Bronchial epithelial cell (primary cell): ENCODE measurements at places on chromosomes 12 and 14.

DNA sequence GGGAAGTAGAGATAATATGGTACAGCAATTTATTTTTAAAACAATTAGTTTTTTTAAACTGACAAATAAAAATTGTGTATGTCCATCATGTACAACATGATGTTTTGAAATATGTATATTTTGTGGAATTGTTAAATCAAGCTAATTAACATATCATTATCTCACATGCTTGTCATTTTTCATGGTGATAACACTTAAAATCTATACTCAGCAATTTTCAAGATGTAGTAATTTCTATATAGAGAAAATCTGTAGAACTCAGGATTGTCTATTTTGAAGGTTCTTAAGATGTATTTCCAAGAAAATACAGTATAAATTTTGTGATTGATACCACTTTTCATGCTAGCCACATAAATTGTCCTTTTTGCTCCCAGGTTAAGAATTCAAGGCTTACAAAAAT, 247.1 kb downstream of the FBXL14 start:
- no peak for DNase-seq

DNA sequence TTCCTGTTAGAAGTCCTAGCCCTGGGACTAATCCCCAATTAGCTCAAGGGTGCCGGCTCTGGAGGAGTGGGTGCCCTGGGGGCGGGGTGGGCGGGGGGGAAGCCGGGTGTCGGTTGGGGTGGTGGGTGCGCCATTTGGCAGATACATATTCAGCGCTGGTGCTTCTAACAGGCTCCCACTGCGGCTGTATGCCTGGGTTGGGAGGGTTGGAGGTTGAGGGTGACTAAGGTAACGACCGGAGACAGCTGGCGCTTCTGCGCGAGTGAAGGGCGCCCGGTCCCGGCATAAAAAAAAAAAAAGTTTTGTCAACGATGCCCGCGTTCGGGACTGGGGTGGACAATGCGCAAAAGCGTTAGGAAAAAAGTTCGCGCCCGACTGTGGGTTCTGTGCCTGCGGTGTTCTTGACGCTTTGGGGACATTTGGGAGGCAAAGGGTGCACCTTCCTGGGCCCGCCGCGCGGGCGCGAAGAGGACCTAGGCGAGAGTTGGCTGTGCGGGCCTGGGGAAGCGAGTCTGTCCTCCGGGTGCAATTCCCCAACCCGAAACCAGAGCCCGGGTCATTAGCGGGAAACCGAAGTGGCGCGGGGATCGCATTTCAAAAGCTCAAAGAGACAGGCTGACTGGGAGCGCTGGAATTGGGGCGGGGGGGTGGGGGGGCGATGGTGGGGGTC, 19.2 kb downstream of the TBX3 start:
- no peak for DNase-seq

DNA sequence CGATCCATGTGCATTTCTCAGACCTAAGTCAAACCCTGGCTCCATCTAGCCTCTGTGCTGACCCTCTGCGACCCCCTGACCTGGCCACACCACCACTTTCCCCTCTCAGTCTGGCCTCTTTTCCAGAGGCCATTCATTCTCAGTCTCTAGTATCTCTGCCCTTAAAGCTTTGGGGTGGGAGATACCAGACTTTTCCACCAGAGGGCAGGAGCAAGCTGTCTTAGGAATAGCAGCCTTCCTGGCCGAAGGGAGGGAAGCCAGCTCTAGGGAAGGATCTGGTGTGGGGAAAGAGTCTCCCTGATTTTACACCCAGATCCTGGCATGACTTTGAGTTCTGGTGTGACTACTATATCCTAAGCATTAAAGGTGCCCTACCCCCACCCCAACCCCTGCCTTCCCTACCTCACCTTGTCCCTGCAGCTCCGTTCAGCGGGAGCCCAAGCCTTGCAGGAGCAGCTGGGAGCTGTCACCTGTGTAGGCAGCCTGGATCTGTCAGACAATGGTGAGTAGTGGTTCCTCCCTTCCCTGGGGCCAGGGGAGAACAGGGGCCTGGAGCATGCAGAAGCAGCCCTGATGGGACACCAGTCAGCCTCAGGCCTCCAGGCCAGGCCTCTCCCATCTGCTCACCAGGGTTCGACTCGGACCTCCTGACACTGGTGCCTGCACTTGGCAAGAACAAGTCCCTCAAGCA, 6.6 kb downstream of the CARMIL3 start:
- DNase-seq, result peak; percentile 34

DNA sequence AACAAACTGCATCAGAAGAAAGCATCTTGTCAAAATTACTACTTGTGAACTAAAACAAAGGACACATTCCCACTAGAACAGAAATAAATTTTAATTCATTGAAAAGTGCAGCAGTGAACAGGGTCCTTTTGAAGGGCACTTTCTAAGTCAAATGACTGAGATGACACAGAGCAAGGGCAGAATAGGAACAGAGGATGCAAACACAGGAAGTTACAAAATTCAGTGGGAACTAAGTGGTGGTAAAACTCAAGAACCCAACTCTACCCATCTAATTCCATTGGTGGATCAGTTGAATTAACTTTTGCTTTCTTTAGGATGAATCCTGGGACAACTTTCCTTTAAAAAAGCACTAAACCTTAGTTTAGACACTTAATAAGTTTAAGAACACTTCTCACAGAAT, 45.8 kb downstream of the GNS start:
- DNase-seq, result no peak

GRCh38 chr14:38310420-38310995, 54.6 kb upstream of the CLEC14A start:
- no peak for DNase-seq

DNA sequence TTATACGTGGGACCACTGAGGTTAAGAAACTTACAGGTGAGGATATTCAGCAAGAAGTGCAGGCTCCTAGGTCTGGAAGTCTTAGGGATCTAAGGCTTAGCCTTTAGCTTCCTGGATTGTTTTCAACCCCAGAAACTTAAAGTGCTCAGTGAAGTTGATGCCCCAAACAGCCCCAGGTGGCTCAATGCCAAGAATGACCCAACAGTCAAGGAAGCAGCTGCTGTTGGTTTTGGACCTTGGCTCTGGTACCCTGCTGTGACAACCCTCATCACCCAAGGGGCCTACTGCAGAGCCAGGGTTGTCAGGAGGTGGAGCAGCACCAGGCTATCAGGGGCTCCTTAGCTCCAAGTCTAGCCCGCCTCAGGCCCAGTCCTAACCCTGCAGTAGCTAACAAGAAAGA, 36.8 kb downstream of the VDR start:
- no peak for DNase-seq

DNA sequence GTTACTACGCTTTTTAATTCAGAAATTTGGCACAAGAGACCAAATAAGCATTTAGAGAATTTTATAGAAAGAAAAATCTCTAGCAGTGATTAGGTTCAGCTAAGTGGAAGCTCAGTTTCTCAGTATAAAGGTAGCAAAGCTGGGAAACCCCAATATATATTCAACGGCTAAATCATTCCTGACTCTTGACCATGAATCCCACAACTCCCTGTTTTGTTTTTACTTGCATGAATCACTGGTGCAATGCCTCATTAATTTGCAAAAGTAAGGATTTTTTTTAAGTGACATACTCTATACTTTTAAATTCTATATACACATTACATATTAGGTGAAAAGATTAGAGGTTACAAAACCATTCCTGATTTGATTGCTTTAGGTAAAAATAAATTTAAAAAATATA, 74.3 kb upstream of the PLEKHG7 start:
- DNase-seq, result no peak

DNA sequence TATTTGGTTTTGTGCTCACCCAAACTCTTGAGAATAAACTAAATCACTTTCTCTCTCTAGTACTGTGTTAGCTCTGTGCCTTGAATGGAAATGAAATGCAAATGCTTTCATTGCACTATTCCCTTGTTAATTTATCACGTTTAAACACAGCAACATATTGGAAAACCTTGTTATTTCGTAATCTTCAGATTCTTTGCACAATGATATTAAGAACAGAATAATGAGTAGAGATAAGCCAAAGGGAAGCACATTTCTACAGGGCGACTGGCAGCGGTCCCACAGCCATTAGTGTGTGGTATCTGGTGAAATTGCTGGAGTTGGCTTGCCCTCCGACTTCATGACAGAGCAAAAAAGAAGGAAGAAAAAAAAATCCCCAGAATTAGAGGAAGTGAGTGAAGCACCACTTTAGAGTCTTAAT, 166.1 kb upstream of the E2F7 start:
- DNase-seq, result peak; percentile 48

DNA sequence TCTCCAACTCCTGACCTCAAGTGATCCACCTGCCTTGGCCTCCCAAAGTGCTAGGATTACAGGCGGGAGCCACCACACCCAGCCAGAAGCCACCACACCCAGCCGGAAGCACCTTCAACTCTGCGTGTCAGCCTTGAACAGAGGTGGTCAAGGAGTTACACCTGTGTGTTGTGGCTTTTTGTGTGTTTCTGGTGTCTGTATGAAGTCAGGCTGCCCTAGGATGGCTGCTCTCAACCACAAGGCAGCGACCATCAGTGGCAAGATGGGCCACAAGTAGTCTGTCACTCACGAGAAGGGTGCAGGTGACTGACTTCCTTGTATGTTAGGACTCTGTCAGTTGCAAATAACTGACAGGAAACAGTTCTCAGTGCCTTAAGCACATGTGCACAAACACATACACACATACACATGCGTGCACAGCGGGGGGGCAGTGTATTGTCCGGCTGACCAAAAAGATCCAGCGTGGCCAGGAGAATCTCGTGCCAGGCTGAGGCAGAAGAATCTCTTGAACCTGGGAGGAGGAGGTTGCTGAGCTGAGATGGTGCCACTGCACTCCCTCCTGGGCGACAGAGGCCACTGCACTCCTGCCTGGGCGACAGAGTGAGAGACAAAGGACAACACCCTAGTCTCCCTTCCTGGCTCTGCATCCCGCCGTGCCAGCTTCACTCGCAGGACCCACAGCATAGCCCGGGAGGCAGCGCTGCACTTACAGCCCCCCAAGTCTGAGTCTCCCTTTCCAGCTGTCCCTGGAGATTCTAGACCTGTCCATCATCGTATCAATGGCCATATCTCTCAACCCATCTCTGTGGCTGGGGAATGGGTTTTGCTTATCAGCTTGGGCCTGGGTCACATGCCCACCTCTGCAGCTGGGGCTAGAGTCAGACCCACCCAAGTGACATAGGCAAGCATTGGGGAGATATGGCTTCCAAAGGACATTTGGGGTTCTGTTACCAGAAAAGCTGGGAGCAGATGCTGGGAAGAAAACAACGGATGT, 13.7 kb downstream of the P2RX4 start:
- no peak for DNase-seq

GRCh38 chr12:6866163-6866919, 990 bp upstream of the TPI1 start:
- DNase-seq, result no peak

GRCh38 chr12:110379631-110380030, 23.9 kb downstream of the ANAPC7 start:
- DNase-seq, result no peak

DNA sequence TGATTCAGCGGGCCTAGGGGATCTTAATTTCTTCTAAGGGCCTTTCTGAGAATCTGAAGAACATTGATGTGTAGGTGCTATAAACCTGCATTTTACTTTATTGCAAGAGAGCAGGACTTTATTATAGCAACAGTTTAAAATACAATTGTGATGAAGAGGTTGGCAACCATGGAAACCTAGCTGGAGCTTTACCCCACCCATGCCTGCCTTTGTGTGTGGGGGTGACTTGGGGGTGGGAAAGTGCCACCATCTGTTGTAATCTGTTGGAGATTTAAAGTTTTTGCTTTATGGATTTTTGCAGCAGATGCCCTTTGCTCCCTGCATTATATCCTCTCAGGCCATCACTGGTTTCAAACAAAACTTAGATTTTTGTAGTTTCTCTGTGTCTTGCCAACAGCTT, 64.6 kb downstream of the ATG14 start:
- DNase-seq, result no peak

DNA sequence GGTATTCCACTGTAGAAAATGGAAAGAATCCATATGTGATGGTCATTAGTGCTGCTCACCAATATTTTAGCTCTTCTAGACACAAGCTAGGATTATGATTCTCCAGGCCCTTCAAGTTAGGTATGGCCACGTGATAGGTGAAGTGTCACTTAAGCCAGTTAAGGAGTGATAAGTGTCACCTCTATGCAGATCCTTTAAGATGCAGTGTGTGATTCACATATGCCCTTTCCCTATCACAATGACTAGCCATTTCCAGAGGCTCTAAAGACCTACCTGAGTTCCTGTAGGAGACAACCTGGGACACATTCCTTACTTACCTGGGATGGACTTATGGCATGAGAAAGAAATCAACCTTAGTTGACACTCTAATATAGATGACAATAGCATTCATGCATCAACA, 343.2 kb downstream of the NELL2 start:
- no peak for DNase-seq

DNA sequence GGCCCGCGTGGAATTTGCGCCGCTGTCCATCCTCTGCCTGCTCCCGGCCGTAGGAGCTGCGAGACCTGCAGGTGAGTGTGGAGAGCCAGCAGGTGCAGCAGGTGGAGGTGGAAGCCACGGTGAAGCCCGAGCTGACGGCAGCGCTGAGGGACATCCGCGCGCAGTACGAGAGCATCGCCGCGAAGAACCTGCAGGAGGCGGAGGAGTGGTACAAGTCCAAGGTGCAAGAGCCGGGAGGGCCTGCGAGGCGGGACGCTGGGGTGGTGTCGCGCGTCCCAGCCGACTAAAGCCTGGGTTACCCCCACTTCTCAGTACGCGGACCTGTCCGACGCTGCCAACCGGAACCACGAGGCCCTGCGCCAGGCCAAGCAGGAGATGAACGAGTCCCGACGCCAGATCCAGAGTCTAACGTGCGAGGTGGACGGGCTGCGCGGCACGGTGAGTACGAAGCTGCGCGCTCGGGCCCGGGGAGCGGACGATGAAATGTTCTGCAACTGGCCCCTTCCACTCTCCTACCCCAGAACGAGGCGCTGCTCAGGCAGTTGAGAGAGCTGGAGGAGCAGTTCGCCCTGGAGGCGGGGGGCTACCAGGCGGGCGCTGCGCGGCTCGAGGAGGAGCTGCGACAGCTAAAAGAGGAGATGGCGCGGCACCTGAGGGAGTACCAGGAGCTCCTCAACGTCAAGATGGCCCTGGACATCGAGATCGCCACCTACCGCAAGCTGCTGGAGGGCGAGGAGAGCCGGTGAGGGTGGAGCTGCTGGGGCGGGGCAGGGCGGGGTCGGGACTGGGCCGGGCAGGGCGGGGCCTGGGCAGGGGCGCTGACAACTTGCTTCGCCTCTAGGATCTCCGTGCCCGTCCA, 2.1 kb downstream of the PRPH start:
- DNase-seq, result no peak

DNA sequence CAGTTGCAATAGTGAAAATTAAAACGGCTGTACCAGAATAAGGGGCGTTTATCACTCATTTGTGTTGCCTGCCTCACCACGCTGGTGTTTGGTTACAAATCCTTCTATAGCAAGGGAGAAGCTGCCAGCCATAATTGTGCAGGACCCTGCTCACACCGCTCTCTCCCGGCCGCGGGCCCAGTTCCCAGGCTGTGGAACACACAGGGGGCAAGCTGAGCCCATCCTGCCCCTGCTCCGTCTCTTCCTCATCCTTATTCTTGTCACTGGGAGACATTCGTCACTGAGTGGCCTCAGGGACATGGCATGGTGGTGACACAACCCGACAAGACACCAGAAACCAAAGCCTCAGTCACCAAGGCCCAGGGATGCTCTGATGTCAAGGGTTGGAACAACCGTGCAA, 116.3 kb upstream of the FKBP4 start:
- DNase-seq, result no peak
